ENCODE measurements at places on chromosomes 1 and 21.
A peak's percentile ranks its signal among the peaks of the same experiment; 100 is the strongest.

GRCh38 chr1:6026095-6026809 lies 19.4 kb upstream of the KCNAB2 start:
- DNase-seq: peak; percentile 59

- DNase-seq: no peak
Measured at GRCh38 chr1:211829343-211830054, 1.1 kb downstream of the LPGAT1 start.

DNA sequence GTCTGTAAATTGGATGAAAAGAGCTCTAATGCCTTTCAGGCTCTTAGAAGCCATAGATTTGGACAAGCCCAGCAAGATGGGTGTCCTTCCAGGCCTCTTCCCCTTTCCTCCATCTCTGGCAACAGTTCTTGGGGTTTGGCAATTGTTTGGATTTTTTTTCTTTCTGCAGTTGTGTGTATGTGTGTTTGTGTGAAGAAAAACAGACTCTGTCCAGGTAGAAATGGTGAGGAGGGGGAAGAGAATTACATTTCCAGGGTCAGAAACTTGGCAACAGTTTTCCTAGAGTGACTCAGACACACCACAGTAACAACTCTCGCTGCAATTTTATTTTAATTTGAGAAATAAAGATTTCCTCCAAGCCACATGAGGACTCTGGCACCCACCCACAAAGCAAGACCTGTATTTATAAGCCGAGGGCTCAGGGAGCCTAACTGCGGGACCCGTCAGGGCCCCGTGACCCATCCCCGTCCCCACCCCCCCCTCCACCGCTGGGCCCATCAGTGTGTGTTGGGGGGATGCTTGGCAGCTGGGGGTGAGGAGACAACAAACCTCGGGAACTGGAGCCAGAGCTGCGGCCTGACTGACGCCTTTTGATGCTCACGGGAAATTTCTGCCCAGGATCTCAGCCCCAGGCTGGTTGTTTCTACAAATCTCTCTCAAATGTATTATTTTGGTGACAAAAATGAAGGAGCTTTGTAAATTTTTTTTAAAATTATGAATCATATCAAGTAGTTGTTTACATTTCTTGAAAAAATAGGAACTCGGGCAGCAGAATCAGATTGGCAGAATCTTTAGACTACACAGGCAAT lies 4.4 kb downstream of the TMEM200B start:
- DNase-seq: no peak

GRCh38 chr1:64878931-64879611 lies 87.3 kb downstream of the JAK1 start:
- no peak for DNase-seq

GRCh38 chr1:181947441-181947840 lies 114.1 kb downstream of the ZNF648 start:
- no peak for DNase-seq

DNA sequence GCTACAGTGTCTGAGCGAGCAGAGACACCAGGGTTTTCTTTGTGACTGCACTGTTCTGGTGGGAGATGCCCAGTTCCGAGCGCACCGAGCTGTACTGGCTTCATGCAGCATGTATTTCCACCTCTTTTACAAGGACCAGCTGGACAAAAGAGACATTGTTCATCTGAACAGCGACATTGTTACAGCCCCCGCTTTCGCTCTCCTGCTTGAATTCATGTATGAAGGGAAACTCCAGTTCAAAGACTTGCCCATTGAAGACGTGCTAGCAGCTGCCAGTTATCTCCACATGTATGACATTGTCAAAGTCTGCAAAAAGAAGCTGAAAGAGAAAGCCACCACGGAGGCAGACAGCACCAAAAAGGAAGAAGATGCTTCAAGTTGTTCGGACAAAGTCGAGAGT lies 2.7 kb downstream of the ZBTB18 start:
- DNase-seq: no peak

DNA sequence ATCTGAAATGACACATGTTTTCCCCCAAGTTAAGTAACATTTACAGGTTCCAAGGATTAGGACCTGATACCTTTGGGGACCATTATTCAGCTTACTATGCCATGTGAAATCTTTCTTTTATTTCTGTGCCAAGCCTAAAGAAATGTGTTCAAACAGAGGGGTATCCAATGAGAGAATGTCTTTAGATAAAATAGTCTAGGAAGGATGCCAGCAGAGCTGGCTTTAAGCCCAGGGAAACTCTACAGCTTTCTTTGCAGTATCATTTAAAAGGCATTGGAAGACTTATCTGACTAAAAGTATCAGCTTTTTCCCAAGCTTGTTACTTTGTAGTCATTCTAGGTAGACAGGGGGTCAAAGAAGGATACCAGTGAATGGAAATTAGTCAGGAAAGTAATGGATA lies 860.4 kb downstream of the PLA2G4A start:
- no peak for DNase-seq

- DNase-seq: no peak
Measured at GRCh38 chr21:44814498-44815023, 3.3 kb downstream of the SUMO3 start.

DNA sequence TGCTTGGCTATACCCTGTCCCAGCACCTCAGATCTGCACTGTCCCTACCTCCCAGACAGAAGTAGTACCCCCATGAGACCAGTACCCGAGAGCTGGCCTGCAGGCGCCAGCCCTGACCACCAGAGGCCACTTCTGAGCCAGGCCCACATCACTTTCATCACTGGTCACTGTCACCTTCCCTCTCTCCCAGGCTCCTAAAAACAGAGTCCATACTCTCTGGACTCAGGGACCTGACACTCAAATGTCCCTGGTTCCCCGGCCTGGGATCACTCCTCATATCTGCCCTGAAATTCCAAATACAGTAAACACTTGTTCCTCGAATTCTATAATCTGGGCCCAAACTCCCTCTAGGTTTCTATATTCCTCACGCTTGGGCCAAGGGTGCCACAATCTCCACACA lies 18.7 kb downstream of the TMEM53 start:
- DNase-seq: no peak

GRCh38 chr1:155193275-155193990 lies 14.3 kb downstream of the THBS3 start:
- peak; percentile 86 for DNase-seq

DNA sequence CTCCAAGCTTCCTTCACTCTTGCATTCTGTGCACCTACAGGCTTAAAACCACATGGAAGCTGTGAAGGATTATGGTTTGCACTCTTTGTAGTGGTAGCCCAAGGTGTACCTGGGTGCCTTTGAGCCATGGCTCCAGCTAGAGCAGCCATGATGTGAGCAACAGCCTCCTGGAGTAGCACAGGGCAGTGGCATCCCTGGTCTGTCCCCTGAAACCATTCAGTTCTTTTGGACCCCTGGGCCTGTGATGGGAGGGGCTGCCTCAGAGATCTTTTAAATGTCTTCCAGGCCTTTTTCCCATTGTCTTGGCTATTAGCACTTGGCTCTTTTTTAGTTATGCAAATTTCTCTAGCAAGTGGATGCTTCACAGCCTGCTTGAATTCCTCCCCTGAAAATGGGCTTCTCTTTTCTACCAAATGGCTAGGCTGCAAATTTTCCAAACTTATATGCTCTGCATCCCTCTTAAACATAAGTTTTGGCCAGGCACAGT lies 47.4 kb downstream of the CLCA4 start:
- DNase-seq: no peak

- no peak for DNase-seq
Measured at GRCh38 chr1:52623812-52624211, 9.2 kb upstream of the SHISAL2A start.

GRCh38 chr1:52127181-52128180 lies 14.4 kb upstream of the ZFYVE9 start:
- peak; percentile 18 for DNase-seq

DNA sequence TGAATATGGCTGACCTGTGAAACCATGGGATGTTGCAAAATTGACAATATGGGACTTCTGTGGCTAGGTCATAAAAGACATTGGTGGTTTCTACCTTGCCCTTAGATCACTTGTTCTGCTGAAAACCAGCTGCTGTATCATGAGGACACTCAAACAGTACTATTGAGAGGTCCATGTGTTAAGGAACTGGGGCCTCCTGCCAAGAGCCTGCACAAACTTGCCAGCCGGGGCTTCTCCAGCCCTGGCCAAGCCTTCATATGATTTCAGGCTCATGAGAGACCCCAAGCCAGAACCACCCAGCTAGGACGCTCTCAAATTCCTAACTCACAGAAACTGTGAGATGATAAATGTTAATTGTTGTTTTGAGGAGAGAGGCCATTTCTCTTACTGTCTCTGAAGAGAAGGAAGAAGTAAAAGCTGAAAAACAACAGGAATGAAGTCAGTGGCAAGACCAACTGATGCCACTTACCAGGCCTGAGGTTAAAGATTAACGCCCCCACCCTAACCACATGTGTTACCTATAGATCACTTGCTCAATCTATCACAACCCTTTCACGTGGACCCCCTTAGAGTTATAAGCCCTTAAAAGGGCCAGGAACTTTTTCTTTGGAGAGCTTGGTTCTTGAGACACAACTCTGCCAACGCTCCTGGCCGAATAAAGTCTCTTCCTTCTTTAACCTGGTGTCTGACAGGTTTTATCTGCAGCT lies 3.9 kb upstream of the PITHD1 start:
- no peak for DNase-seq

DNA sequence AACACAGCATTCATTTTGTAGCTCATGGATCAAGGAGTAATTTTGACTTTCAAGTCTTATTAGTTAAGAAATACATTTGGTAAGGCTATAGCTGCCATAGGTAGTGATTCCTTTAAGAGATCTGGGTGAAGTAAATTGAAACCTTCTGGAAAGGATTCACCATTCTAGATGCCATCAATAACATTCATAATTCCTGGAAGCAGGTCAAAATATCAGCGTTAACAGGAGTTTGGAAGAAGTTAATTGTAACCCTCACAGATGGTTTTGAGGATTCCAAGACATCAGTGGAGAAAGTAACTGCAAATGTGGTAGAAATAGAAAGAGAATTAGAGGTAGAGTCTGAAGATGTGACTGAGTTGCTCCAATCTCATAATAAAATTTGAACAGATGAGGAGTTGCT lies 216.6 kb downstream of the GREM2 start:
- no peak for DNase-seq

DNA sequence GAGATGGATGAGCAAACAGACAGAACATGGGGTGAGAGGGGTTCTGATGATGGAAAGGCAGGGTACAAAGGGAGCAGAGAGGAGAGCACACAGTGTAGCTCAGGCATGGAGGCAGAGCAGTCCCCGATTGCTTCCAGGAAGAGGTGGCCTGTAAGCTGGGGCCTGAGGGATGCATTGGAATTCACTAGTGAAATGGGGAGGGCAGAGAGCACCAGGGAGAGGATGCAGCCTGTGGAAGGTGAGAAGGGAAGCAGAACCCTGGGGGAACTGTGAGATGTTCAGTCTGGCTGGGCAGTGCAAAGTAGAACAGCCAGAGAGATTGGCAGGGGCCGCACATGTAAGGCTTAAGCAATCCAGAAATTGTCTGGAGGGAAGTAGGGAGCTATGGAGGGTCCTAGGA lies 12.2 kb downstream of the ZNF362 start:
- no peak for DNase-seq

- DNase-seq: no peak
Measured at GRCh38 chr1:24915816-24916602, 14.1 kb downstream of the RUNX3 start.

GRCh38 chr1:73576083-73576482 lies 621.9 kb downstream of the LRRIQ3 start:
- DNase-seq: no peak

DNA sequence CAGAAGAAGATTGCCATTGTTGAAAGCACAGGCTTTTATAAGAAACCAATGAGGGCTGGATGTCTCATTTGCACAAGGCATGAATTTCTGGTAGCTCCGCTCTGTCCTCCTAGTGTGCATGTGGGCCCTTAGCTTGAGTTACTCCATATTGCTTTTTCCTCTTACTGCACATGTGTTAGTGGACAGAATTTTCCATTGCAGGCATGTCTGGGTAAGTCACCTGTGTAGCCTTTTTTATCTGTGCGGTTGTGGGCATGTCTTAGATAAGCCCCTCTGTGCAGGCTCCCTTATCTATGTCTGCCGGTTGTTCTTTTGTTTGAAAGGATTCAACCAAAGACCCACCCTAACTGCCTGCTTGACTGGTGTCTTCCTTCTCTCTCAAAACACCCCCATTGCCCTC lies 7.2 kb upstream of the CLCA1 start:
- DNase-seq: no peak

DNA sequence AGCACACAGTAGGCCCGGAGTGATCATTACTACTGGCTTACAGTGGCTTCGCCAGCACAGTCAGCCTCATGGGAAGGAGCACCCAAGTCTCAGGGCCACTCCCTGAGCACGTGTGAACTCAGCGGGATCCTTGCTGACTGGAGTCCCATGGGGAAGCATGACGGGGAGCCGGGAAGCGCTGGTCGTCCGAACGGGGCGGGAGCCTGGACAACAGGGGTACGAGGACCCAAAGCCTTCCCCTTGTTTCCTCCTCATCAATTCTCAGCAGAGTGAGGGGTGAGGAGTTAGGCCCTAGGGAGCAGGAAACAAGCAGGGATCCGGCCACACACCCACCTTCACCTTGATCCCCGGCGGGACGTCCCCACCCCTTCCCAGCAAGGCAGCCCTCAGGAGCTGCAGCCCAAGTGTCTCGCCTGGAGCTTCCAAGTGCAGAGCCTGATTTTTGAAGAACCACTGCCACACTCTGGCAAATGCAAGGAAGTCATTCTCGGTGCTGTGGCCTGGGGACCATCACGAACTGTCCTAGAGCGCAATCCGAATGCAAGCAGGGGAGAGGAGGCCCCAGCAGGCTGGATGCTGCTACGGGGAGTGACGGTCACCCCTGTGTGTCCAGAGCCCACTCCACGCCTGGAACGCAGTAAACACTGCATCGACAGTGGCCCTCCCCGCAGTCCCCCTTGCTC lies 35.5 kb downstream of the TOMM20 start:
- no peak for DNase-seq

DNA sequence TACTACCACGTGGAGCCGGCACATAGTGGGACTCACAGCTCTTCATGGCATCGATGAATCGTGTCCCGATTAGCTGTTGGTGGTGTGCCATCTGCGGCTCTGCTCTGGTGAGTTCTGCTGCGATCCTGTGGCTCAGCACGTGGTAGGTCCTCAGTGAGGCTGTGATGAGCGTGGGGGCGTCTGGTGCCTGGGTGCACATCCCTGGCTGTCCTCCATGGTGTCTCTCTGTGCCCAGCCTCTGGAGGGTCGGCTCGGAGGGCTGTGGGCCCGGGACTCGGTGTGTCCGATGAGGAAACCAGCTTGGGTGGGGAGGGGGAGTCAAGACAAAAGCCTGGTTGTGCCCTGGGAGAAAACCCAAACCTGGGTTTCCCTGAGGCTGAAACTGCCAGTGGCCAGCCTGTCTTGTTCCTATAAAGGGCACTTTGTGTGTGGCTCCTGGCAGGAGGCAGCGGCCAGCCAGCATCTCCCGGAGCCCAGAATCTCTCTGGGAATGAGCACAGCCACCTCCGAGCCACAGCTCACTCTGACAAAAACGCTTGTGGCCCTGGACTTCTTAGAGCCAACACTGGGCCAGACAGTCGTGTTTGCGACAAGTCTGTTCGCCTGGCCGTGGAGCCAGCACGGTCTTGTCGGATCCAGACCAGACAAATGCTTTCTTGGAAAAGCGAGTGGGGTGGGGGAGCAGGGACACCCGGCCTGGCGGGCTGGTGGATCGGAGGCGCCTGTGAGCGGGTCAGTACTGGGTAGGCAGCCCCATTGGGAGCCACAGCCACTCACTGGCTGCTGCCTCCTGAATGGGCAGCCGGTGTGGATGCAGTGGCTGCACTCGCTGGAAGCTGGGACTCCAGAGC lies 31.8 kb downstream of the SPSB1 start:
- DNase-seq: no peak

All from NCI-H774 (cell line).